ENCODE measurements at places on chromosomes 16 and 17.

- DNase-seq: no peak
These were observed 8.9 kb downstream of the ADAD2 start for GRCh38 chr16:84199861-84200260.

GRCh38 chr17:14198575-14198974, 38.1 kb downstream of the CDRT15 start:
- no peak for DNase-seq

DNA sequence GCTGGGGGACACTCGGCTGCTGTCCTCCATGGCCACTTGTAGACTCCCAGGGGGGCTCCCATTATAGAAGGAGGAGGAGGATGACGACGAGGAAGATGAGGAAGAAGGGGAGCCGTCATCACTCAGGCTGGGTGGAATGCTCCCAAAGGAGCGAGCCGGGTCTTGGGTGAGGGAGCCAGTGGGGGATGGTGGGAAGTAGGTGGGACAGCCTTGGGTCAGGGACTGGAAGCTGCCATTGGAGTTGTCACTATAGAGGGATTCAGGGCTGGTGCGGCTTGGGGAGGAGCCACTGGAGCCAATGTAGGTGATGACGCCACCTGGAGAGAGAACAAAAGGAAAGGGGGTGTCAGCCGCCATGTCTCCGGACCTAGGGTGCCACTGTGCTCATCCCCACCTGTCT, 3.3 kb downstream of the NR1D1 start:
- DNase-seq: no peak

DNA sequence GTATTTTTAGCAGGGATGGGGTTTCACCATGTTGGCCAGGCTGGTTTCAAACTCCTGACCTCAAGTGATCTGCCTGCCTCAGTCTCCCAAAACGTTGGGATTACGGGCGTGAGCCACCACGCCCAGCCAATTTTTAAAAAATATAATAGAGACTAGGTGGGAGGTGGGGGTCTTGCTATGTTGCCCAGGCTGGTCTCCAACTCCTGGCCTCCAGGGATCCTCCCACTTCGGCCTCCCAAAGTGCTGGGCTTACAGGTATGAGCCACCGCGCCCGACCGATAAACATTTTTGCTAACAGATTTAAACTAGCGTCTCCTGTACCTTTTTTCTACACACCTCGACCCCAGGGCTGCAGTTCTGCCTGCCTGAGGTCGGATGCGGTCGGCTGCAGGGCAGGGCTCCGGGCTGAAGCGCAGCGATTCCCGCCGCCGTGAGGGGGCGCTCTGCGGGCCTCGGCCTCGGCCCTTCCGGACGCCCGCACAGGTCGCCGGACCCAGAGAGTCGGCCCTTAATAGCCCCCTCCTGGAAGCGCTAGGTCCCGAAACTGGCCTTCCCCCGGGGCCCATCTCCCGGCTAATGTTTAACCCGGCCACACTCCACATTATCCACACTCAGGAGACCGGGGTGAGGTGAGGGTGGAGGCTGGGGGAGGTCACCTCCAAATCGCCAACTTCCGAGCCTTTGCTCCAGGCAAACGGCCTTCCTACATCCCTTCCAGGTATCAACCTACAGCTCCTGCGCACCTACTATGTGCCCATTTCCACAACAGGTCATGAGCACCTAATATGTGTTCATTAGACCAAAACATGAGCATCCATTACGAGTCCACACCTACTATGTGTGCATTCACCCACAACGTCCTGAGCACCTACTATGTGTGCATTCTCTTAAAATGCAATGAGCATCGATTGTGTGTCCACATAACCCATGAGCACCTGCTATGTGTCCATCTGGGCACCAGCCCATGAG, 2.0 kb upstream of the GLIS2 start:
- DNase-seq: no peak

DNA sequence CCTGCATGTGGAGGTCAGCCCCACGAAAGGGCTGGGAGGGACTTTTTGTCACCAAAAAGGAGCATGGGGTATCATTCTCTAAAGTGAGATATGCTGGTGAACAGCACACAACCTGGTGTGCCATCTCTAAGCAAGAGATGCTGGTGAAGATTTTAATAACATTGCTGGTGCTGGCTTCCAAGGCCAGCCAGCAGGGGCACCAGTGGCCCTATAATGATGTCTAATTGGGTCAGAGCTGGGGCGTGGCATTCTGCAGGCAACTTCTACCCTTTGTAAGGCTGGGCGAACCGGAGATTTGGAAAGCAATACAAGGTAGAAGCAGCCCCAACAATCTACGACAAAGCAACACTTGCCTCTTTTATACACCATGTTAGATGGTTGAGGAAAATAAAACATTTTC, 16.8 kb downstream of the SDR42E1 start:
- DNase-seq: no peak

All from stimulated activated CD8-positive, alpha-beta memory T cell treated with anti-CD3 and anti-CD28 coated beads, Interleukin-2, amount 100 ng/mL, for 48 hours (primary cell).